ENCODE measurements at places on chromosomes 5 and 9. TPM values are rescaled to one million over a fixed set of nuclear protein-coding genes. Genes with fewer than 3 reads are reported as not detected.

Gene SPEF2
- polyA plus RNA-seq = 1.7 TPM

Gene ASB6
- polyA plus RNA-seq = 17.8 TPM

Gene CAMK4
- polyA plus RNA-seq = 1.6 TPM

DNA sequence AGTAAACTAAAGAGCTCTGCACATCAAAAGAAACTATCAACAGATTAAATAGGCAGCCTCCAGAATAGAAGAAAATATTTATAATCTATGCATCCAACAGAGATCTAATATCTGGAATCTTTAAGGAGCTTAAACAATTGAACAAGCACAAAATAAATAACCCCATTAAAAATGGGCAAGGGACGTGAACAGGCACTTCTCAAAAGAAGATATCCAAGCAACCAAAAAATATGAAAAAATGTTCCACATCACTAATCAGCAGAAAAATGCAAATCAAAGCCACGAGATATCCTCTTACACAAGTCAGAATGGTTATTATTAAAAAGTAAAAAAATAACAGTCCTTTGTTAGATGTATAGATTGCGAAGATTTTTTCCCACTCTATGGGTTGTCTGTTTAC, 109.1 kb upstream of the TRPC7 start:
- H3K4me3 ChIP-seq = no peak overlapping the region
- H3K27ac ChIP-seq = no peak overlapping the region
- H3K27me3 ChIP-seq = no peaks in the 10 kb centered on the region
- H3K4me1 ChIP-seq = no peaks in the 10 kb centered on the region
- no peaks in the 10 kb centered on the region for H3K36me3 ChIP-seq
- DNase-seq = no peak

GRCh38 chr5:73638344-73639095, 12.5 kb downstream of the ARHGEF28 start:
- H3K27ac ChIP-seq = no peak overlapping the region
- no peak overlapping the region for H3K4me3 ChIP-seq
- H3K27me3 ChIP-seq = no peaks in the 10 kb centered on the region
- no peak for DNase-seq
- no peaks in the 10 kb centered on the region for H3K4me1 ChIP-seq

DNA sequence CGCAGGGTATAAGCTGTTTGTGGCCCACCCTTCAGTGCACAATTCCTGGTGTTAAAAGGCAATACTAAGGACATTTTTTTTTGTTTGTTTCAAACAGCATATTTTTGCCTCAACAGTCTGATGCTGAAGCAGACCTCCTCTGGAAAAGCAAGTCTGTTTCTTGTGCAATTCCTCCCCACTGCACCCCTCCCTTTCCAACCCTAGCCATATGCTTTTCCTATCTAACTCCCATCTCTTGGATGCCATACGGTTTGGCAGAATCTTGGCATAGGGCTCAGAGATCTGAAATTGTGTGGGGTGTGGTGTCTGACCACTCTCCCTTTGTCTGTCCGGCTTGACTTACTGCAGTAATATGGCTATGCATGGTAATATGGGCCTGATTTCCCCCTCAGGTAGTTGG, 161.6 kb downstream of the TMEM38B start:
- H3K27me3 ChIP-seq = no peaks in the 10 kb centered on the region
- H3K4me3 ChIP-seq = no peak overlapping the region
- peaks cover 8% of the 10 kb centered on the region for H3K4me1 ChIP-seq
- no peaks in the 10 kb centered on the region for H3K36me3 ChIP-seq
- DNase-seq = no peak

DNA sequence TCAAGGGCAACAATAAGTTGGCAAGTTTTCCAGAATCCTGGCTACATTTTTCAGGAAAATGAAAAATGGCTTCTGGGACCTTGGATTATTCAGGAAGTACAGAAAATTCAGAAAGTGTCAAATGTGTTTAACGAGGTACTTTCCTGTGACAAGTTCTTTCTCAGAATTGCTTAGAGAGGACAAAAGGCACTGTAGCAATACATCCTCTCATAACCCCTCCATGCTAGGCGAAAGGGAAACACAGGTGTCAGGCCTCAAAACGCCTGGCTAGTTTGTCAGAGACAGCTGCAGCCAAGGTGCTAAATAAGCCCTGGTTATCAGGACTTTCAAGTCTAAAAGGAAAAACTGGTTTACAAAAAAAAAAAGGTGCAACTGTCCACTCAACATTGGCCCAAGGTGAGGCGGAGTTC, 115.2 kb downstream of the GNAQ start:
- H3K36me3 ChIP-seq = no peaks in the 10 kb centered on the region
- DNase-seq = no peak
- no peak overlapping the region for H3K27ac ChIP-seq
- no peaks in the 10 kb centered on the region for H3K27me3 ChIP-seq

Data from spleen (tissue), 13 donors.